NCI-H1092 (cell line): ENCODE measurements at places on chromosomes 2 and 18.

DNA sequence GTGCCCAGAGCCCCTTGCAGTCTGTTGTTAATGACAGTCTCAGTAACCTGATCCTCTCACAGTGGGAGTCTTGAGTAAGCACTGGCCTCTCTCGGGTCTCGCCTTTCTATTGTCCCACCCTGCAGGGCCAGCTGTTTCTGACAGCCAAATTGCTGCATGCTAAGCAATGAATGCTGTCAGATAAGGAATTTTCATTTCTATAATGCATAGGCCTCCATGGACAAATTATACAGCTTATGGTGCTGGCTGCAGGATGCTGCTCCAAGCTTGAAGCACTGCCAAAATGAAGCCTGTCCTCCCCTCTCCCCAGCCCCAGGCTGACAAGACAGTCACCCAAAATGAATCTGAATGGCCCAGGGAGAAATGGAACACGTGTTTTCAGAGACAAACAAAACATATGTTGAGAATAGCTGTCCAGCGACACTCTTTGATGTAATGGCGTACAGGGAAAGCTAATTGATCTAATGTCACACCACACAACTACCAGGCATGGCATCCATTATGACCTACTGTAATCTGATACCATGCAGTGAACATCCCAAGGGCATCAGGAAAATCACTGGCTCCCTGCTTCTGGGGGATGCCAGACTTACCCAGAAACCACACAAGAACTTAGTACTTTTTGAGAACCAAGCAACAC is 36.8 kb downstream of the ACVR1 start:
- DNase-seq = peak; percentile 89

GRCh38 chr2:88865801-88866371 is 174.4 kb downstream of the RPIA start:
- DNase-seq = no peak

- no peak for DNase-seq
These were observed 58.1 kb downstream of the COA5 start for GRCh38 chr2:98550165-98550564.

GRCh38 chr2:47662552-47662951 is 120.4 kb upstream of the MSH6 start:
- no peak for DNase-seq

DNA sequence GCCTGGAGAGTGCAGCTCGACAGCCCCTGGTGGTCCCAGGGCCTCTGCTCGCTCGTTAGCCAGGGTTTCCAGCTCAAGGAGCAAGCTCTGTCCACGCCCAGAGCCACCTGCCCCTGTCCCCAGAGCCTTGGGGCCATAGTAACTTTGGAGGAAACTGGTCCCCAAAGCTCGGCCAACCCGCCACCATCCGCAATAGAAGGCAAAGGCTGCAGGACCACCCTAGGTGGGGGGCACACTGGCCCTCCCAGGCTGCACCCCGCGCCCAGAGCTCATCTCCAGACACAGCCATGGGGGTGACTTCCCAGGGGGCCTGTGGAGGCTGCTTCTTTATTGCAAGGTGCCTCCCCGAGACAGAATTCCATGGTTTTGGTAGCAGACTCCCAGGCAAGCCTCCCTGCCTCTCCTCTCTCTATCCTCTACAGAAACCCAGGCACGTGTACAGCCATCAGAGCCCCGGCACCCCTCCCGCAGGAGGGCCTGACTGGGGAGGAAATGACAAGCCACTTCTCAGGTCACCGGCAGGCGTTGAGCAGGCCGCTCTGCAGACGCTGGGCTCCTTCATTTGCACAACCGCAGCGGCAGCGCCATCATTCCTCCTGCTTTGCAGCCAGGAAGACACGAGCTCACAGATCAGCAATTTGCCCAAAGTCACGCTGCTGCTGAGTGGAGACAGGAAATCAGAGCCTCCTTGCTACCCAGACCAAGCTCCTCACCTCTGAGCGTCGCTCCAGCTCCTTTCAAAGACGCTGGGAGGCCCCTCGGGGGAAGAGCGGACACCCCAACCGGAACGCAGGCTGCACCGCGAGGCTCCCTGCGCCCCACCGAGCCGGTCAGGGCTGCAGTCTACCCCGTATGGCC is 80.2 kb downstream of the NDUFA10 start:
- DNase-seq = no peak

DNA sequence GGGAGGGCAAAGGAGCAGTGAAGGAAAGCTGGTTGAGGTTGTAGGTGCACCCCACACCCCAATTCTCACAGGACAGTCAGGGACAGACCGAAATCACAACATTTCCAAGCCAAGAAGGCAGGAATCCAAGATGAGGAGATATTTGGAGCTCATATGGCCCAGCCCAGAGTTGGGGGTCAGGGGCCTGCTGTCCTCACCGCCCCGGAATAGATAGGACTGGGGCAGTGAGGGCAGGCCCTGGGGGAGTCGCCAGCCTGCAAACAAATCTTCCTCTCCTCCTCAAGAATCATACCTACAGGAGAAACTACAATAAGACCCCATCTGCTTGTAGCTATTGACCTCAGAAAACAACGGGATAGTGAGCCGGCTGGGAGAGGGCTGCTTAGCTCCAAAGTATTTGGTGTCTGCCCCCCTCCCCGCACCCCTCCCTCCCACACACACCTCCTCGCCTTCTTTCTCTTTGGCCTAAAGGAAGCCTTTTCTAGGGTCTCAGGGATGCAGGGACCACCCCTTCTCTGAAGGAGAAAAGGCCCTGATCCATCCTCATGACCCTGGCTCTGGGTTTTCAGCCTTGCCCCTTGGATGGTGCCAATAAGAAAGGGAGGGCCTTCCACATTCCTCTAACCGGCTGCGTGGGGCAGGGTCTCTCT is 3.8 kb downstream of the EN1 start:
- DNase-seq = no peak

DNA sequence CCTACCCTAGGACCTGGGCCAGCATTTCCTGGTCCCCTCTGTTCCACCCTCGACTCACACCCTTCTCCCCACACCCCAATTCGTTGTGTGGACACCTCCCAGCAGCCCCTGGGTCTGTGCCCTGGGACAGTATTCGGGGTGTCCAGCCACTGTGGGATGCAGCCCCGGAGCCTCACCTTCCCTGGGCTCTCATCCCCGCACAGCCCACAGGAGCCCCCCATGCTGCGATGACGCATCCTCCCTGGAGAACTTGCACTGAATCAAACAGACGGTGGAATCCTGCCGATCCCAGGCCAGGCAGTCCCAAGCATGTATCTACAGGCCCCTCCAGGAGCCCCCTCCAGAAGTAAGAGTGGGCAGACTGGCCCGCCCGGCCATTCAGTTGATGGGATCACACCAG is 9.7 kb downstream of the ITM2C start:
- no peak for DNase-seq

DNA sequence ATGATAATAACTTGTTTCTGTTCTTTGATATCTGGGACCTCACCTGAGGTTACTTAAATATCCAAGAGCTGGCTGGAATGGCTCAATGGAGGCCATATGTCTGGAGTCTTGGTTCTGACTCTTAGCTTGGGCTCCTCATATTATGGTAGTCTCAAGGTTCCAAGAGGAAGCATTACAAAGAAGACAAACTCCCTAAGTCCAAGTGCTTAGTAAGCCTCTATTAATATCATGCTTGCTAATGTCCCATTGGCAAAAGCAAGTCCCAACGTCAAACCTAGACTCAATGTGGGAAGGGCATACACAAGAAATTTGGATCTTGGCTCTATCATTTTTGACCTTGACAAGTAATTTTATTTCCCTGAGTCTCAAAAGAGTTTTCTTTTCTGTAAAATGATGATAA is 49.2 kb upstream of the SPOPL start:
- no peak for DNase-seq

DNA sequence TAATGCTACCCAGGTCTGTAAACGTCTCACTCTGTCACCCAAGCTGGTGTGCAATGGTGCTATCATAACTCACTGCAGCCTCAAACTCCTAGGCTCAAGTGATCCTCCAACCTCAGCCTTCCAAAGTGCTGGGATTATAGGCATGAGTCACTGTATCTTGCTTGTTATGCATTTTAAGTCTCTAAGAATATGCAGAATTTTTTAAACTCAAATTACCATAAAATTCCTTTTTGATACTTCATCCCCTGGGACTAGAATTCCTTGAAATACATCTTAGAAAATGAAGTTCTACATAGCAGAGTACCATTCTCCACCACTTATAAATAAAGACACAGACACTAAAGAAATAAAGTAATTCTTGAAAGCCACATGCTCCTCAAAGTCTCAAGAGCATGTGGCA is 30.2 kb upstream of the LRATD1 start:
- no peak for DNase-seq

DNA sequence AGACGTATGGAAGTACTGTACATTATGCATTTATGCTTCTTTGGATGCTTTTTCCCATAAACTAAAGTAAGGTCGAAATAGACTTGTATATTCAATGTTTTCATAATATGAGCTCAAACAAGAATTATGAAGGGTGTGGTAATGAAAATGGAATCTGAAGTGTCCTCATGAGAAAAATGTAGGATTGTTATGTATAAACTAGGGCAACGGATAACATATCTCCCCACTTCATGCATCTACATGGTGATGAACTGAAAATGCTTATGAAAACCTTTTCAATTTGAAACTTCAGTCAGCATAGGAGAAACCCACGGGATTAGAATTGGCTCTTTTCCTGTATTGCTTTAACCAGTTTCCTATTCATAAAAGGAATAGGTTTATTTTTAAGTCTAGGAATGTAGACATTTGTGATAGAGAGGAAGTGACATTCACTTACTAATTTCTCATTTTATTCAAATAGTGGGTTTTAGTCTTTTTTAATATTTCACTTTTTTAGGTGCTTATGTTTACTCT is 608.2 kb upstream of the GCFC2 start:
- DNase-seq = no peak
